ENCODE measurements at places on chromosomes 16 and 17.

GRCh38 chr17:40123811-40124114 lies 2.0 kb downstream of the MSL1 start:
- no peak for DNase-seq

- DNase-seq = no peak
Observed at GRCh38 chr16:79573884-79574283, 26.7 kb downstream of the MAF start.

- DNase-seq = no peak
Observed at GRCh38 chr16:71693164-71693563, 31.3 kb downstream of the PHLPP2 start.

DNA sequence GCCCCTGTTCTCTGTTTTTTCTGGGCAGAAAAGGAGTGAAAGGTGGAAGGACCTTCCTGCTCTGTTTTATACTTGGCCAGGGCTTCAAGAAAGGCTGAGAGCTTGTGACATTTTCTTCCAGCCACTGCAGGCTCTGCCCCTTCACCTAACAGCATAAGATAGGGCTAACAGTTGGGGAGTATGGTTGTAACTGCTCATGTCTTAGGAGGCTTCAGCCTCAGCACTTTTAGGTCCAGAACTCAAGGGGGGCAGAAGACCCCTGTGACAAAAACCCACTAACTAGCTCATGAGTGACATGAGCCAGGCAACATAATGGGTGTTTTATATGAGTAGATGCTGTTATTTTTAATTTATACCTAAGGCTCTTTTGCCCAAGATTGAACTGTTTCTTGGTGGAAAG lies 4.9 kb downstream of the ALDOA start:
- no peak for DNase-seq

GRCh38 chr16:19513377-19514053 lies 8.4 kb downstream of the GDE1 start:
- DNase-seq = no peak

All from activated T-cell treated with anti-CD3 and anti-CD28 coated beads for 1 hour (primary cell).